ENCODE measurements at places on chromosomes 13 and 19.

DNA sequence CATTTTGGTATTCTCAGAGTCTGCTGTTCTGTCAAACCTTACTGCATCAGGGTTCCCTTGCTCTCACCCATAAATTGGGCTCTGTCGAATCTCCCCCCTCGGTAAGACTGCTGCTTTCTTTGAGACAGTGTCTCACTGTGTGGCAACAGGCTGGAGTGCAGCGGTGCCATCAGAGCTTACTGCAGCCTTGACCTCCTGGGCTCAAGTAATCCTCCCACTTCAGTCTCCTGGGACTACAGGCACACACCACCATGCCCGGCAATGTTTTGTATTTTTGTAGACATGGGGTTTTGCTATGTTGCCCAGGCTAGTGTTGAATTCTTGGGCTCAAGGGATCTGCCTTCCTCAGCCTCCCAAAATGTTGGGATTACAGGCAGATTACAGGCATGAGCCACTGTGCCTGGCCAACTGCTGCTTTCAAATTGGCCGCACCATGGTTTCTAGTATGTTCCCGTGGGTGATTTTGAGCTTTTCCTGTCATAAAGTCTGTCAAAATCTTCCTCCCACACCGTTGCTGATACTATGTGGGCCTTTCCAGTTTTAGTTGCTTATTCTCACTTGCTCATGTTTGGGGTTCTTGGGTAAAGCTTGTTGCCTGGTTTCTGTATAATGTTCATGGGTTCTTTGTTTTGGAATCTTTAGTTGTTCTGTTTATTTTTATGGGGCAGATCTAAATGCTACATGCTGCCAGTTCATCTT lies 10.6 kb downstream of the RFC3 start:
- DNase-seq: no peak

GRCh38 chr19:33280351-33280921 lies 21.9 kb downstream of the CEBPA start:
- DNase-seq: no peak

GRCh38 chr19:6466526-6467248 lies 2.6 kb downstream of the CRB3 start:
- DNase-seq: no peak

- peak; percentile 84 for DNase-seq
These were observed 16.2 kb downstream of the ZNF331 start for GRCh38 chr19:53553865-53554791.

GRCh38 chr19:54425382-54425723 lies 10.1 kb downstream of the TTYH1 start:
- DNase-seq: no peak

DNA sequence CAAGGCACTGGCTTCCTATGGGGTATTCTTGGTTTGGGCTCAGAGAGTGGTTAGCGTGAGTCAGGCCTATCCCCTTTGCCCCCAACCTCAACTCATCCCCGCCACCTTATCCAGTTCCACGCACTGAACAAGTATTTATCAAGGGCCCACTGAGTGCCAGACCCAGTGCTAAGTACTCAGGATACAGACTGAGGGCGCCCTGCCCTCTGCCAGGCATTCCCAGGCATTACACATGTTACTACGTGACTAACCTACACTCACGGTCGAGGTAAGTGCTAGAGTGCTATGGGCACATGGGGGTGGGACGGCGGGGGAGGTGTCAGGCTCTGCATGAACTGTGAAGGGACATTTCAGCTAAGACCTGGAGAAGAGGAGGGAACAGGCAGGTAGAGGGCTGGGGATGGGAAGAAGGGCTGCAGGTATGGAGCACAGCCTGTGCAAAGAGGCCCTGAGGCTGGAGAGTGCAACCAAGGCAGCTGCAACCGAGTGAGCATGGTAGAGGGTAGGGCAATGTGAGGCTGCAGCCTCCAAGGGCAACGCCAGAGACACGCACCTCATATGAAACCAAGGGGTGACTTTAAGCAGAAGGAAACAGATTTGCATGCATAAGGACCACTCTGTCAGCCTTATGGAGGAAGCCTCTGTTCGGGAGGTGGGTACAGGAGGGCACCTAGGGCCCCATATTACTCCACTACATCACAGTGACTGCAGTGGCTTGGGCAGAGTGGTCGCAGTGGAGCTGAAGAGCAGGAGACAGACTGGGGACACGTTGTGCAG lies 22.5 kb downstream of the DHRS12 start:
- DNase-seq: no peak

DNA sequence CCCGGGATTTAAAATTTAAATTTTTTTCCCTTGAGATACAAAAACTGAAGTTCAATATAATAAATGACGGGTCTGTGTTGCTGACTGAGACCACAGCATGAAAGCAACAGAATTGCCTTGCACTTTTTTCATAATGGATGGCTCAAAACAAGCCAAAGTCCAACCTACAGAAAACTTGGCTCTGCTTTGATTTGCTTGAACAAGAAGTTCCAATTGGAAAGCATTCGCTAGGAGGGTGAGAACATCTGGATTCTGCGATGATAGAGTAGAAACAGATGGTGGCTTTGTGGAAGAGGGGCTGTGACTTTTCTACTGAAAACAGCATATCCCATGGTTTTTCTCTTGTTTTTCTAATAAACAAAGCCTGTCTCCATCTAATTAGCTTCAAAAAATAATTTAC lies 46.4 kb downstream of the THSD1 start:
- peak; percentile 24 for DNase-seq

- peak; percentile 58 for DNase-seq
These were observed 469 bp downstream of the COX6B2 start for GRCh38 chr19:55353803-55354697.

GRCh38 chr19:19597809-19598306 lies 20.6 kb downstream of the PBX4 start:
- no peak for DNase-seq

DNA sequence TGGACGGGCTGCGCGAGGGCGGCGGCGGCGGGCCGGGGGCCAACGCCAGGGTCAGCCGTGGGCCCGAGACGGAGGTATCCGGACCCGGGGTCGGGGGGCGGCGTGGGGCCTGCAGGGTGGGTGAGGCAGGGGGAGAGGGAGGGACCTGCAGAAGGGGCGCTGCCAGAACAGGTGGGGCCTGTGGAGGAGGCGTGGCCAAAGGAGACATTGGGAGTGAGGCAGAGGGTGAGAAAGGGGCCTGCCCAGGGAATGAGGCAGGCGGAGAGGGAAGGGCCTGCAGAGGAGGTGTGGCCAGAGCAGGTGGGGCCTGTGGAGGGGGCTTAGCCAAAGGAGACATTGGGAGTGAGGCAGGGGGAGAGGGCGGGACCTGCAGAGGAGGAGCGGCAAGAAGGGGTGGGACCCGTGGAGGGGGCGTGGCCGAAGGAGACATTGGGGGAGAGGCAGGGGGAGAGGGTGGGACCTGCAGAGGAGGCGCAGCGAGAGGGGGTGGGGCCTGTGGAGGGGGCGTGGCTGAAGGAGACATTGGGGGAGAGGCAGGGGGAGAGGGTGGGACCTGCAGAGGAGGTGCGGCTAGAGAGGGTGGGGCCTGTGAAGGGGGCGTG lies 4.2 kb downstream of the PRR36 start:
- DNase-seq: peak; percentile 45

GRCh38 chr19:32465176-32465575 lies 59.6 kb downstream of the DPY19L3 start:
- no peak for DNase-seq

GRCh38 chr19:32767951-32768679 lies 48.5 kb downstream of the TDRD12 start:
- DNase-seq: no peak

GRCh38 chr13:27432180-27432579 lies 7.8 kb downstream of the GTF3A start:
- DNase-seq: no peak

- DNase-seq: peak; percentile 64
These were observed 1.2 kb upstream of the SLC25A42 start for GRCh38 chr19:19062454-19063182.

DNA sequence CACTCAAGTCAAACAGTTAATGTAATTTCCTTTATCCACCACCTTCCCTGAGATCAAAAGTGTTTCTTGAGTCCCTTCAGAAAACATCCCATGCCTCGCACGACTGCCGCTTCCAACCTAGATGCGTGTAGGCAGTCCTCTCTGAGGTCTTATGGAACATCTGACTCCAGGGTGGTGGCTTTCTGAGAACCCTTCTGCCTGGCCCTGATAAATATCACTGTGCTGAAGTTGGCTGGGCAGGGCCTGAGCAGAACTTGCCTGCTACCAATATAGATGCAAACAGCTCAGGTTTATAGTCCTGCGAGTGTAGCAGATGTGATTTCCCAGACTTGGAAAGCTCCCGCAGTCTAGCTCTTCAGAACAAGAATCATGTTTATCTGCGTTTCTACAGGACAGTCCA lies 61.1 kb upstream of the GPR12 start:
- DNase-seq: no peak

DNA sequence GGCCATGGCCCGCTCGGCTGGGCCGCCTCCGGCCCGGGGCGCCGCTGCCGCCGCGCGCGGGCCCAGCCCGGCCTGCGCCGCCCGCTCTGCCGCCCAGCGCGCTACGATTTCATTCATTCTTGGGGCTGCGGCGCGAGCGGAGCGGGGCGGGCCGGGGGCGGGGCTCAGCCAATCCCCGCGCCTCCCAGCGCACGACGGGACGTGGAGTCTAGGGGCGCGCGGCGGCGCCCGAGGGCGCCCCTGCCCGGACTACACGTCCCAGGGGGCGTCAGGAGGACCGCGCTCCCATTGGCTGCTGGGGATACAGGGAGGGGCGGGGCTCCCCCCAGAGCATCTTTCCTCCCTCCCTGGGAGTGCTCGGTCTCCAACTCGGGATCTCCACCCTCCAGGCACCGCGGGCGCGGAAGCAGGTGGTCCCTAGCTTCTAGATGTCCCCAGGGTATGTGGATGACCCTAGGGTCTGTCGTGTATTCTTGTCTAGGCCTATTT lies 5.6 kb upstream of the DPF1 start:
- DNase-seq: peak; percentile 94

DNA sequence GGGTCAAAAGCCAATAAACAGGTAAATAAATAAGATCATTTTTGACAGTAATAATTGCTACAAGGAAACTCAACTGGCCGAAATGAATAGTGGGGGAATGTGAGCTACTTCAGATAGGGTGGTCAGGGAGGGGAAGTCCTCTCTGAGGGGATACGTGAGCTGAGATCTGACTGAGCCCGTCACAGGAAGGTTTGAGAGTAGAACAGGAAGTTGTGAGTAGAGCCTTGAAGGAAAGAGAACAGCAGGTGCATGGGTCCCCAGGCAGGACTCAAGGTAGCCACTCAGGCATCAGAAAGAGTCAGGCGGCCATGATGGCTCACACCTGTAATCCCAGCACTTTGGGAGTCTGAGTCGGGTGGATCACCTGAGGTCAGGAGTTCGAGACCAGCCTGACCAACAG lies 6.3 kb downstream of the IRGQ start:
- DNase-seq: no peak

DNA sequence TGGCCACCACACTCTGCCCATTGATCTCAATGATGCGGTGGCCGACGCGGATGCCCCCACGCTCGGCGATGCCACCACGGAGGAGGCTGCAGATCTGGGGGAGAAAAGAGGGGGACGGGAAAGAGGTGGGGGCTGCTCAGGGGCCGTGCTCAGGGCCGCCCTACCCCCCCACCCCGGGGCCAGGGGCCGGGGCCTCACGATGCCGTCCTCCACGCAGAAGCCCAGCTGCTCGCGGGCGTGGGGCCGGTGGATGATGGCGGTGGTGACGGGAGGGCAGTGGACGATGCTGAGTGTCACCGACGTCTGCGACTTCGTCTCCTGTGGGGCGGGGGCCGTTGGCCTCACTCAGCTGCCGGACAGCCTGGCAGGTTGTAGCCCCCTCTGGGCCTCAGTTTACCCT lies 10.3 kb downstream of the APBA3 start:
- no peak for DNase-seq

Data from fibroblast of skin of right biceps (primary cell).